ENCODE measurements at places on chromosomes 13 and 19.

DNA sequence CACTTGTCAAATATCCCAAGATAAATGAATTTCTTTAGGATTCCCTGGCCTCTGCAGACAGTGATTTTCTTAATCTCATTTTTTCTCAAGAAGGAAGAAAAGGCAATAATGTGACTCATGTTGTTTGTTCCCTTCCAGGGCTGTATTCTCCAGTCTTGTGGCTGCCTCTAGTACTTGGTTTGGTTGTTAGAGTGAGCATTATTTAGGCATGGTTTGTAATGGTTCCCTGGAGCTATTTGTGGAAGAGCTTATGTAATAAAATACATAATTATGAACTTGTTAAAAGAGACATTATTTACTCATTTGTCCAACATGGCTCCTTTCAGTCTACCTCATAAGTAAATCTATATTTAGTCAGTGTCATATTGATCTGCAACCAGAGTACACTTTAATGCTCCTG, 270.4 kb downstream of the DCT start:
- no peak for DNase-seq

GRCh38 chr19:17321655-17322489, 12.5 kb downstream of the DDA1 start:
- no peak for DNase-seq

GRCh38 chr19:7450243-7451223, 38.3 kb downstream of the PEX11G start:
- peak; percentile 100 for DNase-seq

- DNase-seq, result no peak
Observed at GRCh38 chr19:50844296-50844935, 10.3 kb upstream of the KLK3 start.

- DNase-seq, result no peak
Observed at GRCh38 chr13:27806744-27807387, 14.6 kb downstream of the GSX1 start.

- DNase-seq, result no peak
Observed at GRCh38 chr13:42036711-42037110, 11.7 kb upstream of the DGKH start.

- no peak for DNase-seq
Observed at GRCh38 chr13:23680845-23681669, 110.8 kb downstream of the TNFRSF19 start.

GRCh38 chr19:16898361-16899015, 9.7 kb downstream of the F2RL3 start:
- DNase-seq, result no peak

DNA sequence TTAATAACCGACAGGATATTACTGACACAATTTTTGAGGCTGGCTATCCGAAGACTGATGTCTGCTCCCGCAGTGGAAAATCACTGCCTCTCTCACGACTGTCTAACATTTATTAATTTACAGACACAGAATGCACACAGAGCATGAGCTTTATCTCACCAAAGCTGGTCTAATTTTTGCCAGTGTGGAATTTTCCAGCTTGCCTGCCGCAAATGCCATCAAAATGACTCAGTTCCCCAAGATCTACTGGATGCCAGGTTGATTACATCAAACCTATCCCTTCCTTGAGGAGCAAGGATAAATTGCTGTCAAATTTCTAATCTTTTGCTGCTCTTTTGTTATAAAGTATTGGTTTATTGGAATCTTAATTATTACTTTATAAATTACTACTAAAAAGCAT, 1775.1 kb upstream of the PCDH20 start:
- no peak for DNase-seq

DNA sequence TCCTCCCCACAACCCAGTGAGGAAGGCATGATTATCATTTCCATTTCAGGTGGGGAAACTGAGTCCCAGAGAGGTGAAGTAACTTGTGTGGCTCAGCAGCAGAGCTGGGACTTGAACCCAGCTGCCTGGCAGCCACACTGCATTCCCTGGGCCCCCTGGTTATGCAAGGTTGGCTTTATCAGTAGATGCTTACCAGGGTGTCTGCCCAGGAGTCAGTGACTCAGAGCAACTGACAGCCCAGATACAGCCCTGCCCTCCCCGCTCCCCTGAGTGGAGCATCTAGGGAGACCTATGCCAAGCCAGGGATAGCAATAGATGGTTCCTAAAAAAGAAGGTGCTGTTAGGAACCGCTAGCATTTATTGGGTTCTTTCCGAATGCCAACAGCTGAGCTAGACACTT, 5.9 kb downstream of the IGLON5 start:
- no peak for DNase-seq

DNA sequence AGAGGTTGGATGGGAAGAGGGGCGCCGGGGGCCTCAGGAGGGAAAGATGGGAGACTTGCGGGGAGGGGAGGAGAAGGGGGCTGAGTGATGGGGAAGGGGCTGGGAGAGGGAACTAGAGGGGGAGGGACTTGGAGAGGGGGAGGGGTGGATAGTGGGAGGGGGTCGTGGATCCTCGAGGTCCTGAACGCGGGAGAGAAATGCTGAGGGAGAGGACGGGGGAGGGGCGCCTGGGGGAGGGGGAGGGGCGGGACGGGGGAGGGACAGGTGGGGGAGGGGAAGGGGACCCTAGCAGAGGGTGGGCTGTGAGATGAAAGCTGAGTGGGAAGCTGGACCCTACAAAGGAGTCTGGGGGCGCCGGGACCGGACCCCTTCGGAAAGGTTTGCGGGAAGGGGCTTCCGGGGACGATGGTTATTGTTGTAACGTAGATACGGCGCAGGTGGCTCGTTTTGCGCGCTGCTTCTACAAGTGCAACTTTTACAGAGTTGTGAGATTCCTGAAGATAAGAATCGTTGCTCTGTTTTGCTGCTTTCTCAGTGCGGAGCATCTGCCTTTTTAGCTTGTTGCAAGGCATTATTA, 418 bp downstream of the ZNF444 start:
- DNase-seq, result no peak

GRCh38 chr13:47499358-47500150, 501.5 kb downstream of the SUCLA2 start:
- DNase-seq, result no peak

GRCh38 chr19:38228491-38229439, 4.7 kb upstream of the DPF1 start:
- DNase-seq, result no peak

- DNase-seq, result no peak
Observed at GRCh38 chr13:46490129-46490528, 62.8 kb upstream of the LRCH1 start.

GRCh38 chr13:67140006-67140405, 90.1 kb downstream of the PCDH9 start:
- DNase-seq, result no peak

DNA sequence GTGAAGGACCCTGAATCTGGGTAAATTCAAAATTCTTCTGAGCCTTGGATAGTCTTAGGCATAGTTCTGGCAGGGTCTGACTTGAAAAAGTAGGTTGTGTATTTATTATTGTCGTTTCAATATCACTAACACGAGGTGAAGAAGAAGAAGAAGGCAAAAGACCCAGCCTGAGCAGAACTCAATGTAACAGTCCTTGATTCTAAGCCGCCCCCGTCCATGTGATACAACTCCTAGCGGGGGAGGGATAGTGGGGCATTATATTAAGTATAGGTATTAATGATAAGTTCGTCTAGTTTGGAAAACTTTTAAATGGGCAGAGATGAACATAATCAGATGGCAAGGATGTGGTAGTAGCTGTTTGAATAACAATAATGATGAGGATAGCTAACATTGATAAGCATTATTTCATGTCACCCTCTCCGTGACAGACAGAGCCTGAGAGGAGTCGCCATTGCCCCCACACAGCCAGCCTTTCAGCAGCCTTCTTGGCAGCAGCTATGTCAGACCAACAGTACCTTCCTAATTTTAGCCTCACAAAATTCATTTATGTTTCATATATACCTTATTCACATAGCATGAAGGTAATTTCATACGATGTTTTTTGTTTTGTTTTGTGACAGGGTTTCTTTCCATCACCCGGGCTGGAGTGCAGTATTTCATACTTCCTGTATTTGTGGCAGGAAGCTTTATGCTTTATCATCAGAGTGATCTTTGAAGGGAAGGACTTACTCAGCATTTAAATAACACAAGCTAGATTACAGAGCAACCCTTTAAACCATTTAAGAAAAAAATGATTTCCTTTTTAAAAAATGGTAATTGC, 64.4 kb upstream of the NPAS1 start:
- DNase-seq, result no peak

- DNase-seq, result no peak
Observed at GRCh38 chr13:37381502-37381901, 217.1 kb downstream of the POSTN start.

GRCh38 chr19:44644402-44645016, 799 bp downstream of the PVR start:
- no peak for DNase-seq

DNA sequence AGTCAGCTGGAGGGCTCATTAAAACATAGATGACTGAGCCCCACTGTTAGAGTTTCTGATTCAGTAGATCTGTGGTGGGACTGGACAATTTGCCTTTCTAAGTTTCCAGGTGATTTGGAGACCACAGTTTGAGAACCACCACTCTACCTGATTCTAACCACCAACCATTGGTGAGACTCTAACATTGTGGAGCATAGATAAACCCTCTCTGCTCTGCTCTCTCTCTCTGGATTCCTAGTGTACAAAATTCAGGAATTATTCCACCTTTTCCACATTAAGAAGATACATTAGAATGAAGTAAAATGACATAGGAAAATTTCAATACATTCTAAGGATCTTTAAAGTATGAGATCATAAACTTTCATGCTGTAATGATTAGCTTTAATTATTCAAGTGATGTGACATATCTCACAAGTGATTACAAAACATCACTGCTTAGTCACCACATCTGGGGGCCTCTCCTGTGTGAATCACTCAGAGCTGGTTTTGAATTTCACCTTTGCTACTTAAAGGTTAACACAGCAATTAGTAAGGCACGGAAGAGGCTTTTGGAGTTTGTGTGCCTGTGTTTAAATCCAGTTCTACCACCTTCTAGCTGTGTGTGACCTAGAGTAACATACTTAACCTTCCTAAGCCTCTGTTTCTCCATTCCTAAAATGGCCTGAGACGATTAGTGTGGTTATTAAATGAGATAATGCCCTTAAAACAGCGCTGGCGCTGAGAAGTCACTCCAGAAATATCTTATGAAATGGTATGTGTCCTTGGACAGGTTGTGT, 78.5 kb upstream of the NBEA start:
- no peak for DNase-seq

GRCh38 chr19:16594681-16595091, 22.5 kb upstream of the SLC35E1 start:
- no peak for DNase-seq

- DNase-seq, result no peak
Observed at GRCh38 chr13:76730220-76730619, 156.0 kb downstream of the KCTD12 start.

- no peak for DNase-seq
Observed at GRCh38 chr19:58367698-58368454, 5.3 kb upstream of the ZNF497 start.

DNA sequence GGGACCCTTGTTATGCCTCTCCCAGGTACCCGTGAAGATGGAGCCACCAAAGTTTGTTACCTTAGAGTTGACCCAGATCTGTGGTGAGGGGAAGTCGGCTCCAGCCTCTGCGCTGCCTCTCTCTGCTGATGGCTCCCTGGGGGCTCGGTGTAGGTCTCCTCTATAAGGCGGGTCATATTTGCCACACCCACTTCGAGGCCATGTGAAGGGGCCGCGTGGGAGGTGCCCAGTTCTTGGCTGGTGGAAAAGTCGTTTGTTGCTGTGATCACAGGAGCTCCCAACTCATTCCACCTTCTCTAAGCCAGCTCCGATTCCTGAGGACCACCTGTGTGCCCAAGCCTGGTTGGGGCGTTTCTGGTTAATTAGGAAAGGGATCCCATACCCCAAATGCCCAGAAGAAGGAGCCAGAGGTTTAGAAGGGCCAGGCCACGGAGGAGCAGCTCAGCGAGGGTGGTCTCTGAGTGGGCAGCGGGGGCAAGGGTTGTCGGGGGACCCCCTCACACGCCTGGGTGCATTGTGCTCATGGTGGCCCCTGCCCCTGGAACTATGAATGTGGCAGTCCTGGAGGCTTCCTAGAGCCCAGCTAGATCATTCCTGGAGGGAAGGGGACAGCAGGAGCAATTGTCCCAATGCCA, 296.5 kb downstream of the ZNF536 start:
- no peak for DNase-seq

DNA sequence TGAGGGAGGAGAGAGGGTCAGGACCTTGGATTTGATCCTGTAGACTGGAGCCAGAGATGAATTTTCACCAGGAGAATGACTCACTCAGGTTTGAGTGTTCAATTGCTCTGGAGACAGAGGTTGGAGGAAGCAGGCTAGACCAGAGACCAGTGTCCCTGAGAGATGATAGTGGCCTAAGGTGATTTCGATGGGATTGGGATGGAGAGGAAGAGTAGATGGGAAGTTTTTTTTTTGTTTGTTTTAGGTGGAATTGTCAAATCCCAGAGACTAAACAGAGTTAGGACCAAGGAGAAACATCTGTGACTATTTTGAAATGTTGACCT, 2.3 kb downstream of the CEBPG start:
- DNase-seq, result no peak
